ENCODE measurements at places on chromosomes 1 and 21.

- DNase-seq = no peak
Observed at GRCh38 chr1:223815865-223816264, 29.9 kb downstream of the TP53BP2 start.

- no peak for DNase-seq
Observed at GRCh38 chr1:115300087-115300876, 37.8 kb downstream of the NGF start.

- DNase-seq = no peak
Observed at GRCh38 chr1:235586413-235586812, 63.2 kb downstream of the GNG4 start.

- no peak for DNase-seq
Observed at GRCh38 chr1:9363061-9363471, 70.4 kb downstream of the SPSB1 start.

DNA sequence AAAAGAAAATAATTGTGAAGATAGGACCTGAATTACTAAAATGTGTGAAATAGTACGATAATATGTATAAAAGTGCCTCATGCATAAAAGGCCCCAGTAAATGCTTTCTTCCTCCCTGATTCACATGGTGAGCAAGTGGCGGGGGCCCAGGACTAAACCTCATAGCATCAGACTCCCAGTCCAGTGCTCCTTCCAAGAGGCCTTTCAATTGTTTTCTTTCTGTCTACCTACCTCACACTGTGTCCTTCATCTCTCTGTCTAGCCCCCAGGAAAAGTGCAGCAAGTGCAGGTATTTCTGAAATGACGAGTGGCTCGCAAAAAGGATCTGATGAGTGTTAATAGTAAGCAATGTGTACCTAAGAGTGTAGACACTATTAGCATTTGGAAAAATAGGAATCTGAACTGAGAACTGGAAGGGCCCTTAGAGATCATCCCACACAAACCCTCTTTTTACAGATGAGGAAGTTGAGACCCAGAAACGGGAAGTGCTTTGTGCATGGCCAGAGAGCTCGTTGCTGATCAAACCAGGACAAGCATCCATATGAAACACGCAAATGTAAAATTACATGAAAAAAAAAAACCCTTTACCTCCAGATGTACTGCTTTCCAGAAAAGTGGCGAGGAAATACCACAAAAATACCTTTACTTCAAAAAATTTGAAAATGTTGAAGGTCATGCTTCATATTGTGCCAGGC is 118.2 kb upstream of the HOOK1 start:
- DNase-seq = no peak

GRCh38 chr1:241579434-241579833 is 47.3 kb downstream of the KMO start:
- no peak for DNase-seq

- DNase-seq = no peak
Observed at GRCh38 chr1:234601301-234602017, 8.5 kb downstream of the IRF2BP2 start.

Data from activated CD4-positive, CD25-positive, alpha-beta regulatory T cell (primary cell).